ENCODE measurements at places on chromosomes 12 and 14.

GRCh38 chr12:19431407-19432308 lies 7.6 kb upstream of the AEBP2 start:
- DNase-seq, result peak; percentile 43

DNA sequence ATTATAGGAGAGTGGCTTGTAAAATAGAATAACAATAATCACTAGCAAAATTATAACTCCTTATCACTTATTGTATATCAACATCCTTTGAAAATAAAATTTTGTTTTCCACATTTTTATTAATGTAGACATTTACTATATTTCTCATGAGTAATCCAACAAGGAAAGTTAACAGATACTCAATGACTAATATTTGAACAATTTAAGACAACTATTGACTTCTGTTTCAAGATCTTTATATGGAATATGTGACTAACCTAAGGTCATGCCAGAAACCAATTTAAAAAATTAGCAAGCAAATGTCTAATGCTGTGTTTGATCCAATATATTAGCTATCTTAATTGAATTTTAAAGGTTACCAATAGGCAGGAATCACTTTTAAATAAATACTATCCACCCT lies 638.5 kb upstream of the FLRT2 start:
- DNase-seq, result no peak

DNA sequence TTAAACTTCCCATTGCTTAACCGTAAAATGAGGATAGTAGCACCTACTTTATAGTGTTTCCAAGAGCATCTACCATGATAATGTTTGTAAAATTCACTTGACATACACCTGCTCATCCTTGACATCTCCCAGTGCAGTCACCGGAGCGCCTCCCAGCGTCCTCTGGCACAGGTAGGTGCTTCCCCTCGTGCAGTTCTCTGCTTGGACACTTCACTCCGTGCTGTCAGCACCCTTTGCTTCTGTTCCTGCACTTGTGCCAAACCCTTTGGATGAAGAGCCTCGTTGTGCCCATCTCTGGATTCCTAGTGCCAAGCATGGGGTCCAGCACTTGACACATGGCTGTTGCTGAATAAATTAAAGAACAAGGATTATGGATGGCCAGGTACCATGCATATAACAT lies 28.3 kb downstream of the ETV6 start:
- no peak for DNase-seq

- DNase-seq, result no peak
These were observed 17.8 kb downstream of the IFNG-AS1 start for GRCh38 chr12:68007033-68007432.

GRCh38 chr14:76844223-76844622 lies 18.0 kb downstream of the LRRC74A start:
- DNase-seq, result no peak

DNA sequence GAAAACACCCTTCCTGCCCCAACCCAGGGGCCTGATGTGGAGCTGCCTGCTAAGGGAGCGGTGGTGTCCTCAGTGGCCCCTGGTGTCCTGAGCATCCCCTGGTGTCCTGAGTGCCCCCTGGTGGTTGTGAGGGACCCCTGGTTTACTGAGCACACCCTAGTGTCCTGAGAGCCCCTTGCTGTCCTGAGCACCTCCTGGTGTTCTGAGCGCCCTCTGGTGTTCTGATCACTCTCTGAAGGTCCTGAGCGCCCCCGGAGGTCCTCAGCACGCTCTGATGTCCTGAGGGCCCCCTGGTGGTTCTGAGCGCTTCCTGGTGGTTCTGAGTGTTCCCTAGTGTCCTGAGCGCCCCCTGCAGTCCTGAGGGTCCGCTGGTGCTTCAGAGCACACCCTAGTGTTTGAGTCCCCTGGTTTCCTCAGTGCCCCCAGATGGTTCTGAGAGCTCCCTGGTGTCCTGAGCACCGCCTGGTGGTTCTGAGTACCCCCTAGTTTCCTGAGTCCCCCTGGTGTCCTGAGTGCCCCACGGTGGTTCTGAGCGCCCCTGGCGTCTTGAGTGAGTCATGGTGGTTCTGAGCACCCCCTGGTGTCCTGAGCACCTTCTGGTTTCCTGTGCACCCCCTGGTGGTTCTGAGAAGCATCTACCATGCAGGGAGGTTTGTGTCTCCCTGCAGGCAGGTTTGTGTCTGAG lies 1004.2 kb downstream of the TMEM121 start:
- no peak for DNase-seq

DNA sequence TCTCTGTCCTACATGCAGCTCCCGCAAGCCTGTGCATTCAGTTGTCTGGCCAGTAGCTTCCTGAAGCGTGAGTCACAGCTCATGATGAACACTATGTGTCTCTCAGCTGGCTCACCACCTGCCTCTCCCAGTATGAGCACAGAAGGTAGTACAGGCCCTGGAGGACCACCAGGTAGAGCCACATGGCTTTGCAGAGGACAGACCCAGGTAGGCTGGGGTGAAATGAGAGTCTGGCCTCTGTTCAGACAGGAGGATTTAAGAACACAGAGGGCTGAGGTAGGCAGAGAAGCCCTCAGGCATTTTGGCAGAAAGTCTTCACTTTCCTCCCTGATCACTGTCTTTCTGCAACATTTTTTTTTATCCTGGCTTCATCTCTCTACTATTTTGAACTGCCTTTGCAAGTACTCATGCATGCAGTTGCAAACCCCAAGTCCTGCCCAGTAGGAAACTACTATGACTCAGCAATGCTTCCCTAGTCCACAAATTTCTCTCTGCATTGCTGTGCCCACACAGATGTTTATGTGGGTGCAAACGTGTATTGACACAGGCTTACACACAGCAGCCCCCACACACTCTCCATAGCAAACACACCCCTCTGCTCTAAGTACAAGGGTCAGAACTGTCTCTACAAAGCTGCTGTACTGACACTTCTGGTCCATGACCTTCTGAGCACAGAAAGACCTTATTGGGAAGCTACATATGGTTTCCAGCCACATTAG lies 7.2 kb upstream of the SDR9C7 start:
- no peak for DNase-seq

DNA sequence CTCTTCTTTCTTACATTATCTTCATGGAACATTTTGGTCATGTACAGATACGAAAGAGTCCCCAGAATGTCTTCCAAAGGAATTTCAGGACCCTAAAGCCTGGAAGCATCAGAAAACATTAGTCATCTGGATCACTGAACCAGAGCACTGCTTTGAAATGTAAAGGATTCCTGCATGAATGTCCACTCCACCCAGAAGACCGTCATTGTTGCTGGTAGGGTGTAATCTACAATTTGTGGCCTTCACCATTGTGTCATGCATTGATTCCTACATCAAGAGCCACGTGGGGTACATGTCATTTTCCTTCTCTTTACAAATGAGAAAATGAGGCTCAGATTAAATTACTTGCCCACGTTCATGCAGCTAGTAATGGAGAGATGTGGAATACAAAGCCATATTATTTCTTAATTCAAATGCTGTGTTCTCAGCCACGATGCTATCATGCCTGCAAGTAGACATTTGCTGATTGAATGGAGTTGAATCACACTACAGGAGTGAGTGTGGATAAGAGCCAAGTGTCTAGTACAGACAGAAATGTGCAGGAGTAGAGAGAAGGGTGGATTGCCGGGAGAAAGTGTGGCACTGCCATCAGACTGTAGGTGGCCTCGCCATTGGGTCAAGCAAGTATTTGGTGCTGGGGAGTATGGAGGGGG lies 231.2 kb downstream of the C12orf75 start:
- DNase-seq, result peak; percentile 51

- DNase-seq, result no peak
These were observed 913.2 kb downstream of the TRHDE start for GRCh38 chr12:73185403-73185802.

- DNase-seq, result no peak
These were observed at the start of gene NKX2-8 for GRCh38 chr14:36582011-36582873. Gene NKX2-8, minus strand, starts transcription at chr14:36582614. Its CDS starts 225 bp downstream, at chr14:36582389.

DNA sequence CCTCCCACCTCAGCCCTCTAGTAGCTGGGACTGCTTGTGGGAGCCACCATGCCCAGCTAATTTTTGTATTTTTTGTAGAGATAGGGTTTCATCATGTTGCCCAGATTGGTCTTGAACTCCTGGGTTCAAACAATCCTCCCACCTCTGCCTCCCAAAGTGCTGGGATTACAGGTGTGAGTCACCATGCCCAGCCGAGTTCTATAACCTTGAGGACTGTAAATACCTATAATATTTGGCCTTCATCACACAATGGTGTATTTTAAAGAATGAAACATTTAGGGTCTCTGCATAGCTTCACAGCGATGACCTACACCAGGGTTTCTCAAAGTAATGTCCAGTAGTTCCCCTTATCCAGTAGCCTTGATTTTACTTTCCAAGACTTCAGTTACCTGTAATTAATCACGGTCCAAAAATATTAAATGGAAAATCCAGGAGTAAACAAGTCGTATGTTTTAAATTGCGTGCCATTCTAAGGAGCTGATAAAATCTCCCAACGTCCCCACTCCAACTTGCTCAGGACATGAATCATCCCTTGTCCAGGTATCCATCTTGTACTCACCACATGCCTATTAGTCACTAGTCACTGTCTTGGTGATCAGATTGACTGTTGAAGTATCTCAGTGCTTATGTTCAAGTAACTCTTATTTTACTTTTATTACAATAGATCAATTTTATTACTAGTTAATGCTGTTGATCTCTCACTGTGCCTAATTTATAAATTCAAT lies 368.2 kb downstream of the BTG1 start:
- DNase-seq, result no peak

GRCh38 chr12:3928538-3929184 lies 55.5 kb upstream of the PARP11 start:
- DNase-seq, result no peak

DNA sequence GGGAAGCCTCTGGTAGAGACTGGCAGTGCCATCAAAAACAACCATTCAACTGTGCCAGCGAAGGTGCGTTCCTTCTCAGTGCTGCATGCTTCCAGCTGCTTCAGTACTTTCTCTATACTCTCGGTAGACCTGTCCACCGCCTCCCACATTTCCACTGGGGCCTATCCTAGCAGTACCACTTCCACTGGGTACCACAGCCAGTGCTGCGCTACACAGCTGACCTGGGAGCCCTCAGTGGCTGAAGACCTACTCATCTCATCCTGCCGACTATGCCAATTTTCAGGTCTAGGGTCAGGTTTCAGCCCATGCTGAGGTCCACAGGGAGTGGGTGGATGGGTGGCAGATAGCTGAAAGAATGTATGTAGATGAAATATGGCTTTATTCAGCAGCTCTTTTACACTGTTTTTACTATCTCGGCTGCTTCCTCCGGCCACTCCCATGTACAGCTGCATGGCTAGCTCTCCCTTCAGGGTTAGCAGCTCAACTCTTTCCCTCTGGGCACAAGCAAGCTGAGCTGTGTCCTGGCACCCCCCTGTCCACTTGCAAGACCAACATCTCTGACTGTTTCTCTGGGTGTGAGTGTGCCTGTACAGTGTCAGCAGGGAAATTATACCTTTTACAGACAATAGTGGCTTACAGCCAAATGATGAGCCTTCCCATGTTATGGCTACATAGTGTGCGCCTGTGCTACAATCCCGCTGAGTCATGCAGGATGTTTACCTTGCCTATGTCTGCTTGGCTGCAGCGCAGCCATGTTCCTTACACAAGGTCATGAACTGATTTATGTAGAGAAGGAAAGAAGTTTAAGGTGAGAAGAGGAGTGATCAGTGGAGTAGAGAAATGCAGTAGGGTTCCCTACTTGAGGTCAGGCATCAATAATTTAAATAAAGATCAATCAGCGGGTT lies 125.7 kb upstream of the DDHD1 start:
- DNase-seq, result no peak

GRCh38 chr14:64844969-64845536 lies 34.7 kb downstream of the SPTB start:
- no peak for DNase-seq

- DNase-seq, result peak; percentile 68
These were observed 41.2 kb downstream of the YLPM1 start for GRCh38 chr14:74804219-74804825.

DNA sequence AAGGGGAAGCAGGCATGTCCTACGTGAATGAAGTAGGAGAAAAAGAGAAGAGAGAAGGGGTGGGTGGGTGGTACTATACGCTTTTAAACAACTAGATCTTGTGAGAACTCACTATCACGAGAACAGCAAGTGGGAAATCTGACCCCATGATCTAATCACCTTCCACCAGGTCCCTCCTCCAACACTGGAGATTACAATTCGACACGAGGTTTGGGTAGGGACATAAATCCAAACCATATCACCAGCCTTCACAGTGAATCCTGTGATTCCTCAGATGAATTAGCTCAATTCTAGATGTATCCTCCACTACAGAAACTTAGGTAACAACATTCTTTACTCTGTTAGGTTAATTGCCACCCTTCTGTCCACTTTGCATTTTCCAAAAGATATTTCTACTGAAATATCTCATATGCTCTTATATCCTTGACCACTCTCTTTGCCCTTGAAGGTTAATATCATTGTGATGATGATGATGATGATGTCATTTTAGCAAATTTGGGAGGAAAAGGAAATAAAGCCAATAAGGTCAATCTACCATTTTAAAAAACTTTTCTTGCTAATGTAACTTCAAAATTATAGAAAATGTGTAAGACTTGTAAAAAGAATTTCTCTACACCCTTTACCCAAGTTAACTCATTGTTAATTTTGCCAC lies 23.2 kb upstream of the CCNT1 start:
- DNase-seq, result no peak

DNA sequence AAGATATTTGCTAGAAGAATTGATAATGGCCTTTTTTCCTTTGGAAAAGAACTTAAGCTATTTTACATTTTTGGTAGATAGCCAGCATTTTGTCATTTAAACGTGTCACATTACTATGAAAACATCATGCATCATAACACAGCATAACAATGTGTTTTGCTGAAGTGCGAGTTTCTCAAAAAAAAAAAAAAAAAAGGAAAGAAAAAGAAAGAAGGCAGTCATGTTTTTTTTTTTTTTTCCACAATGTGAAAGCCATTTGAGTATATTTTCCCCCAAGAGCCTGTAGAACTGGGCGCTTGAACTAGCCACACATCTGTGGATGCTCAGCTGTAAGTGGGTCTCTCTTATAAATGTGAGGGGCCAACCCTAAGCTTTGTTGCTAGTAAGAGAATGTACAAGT lies 300.1 kb downstream of the AKAP6 start:
- no peak for DNase-seq

- DNase-seq, result no peak
These were observed 73.9 kb downstream of the PRMT8 start for GRCh38 chr12:3564861-3565260.

- DNase-seq, result no peak
These were observed 138.7 kb upstream of the PRICKLE1 start for GRCh38 chr12:42728287-42728686.

GRCh38 chr12:76032043-76032981 lies 736 bp upstream of the PHLDA1 start:
- DNase-seq, result no peak

- DNase-seq, result no peak
These were observed 471.6 kb upstream of the FOXG1 start for GRCh38 chr14:28294834-28295440.

- no peak for DNase-seq
These were observed 968.6 kb upstream of the USP15 start for GRCh38 chr12:61291647-61292046.

- DNase-seq, result no peak
These were observed 50.9 kb downstream of the CHST11 start for GRCh38 chr12:104507672-104508071.

Measured in astrocyte of the cerebellum (primary cell).